ENCODE measurements at places on chromosomes 11 and 22.

- no peak overlapping the region for H3K27ac ChIP-seq
- DNase-seq: no peak
- H3K4me3 ChIP-seq: no peak overlapping the region
- H3K36me3 ChIP-seq: no peaks in the 10 kb centered on the region
- no peaks in the 10 kb centered on the region for H3K4me1 ChIP-seq
Measured at GRCh38 chr11:1102221-1102971, 27.7 kb downstream of the MUC2 start.

DNA sequence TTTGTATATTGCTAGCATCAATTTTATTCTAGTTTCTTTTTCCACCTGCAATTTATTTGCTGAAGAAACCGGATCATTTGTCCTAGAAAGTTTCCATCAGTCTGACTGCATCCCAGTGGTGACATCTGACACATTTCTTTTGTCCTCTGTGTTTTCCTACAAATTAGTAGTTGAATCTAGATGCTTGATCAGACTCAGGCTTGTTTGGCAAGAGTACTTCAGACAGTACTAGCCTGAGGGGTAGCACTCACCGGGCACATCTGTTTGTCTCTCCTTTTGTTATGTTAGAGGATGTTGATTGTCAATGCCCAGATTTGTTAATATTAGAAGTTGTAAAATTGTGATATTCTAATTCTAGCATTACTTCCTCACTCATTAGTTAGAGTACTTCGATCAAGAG, 204.8 kb downstream of the SWAP70 start:
- no peaks in the 10 kb centered on the region for H3K27me3 ChIP-seq
- H3K4me3 ChIP-seq: no peak overlapping the region
- no peaks in the 10 kb centered on the region for H3K36me3 ChIP-seq
- no peak for DNase-seq
- no peaks in the 10 kb centered on the region for H3K4me1 ChIP-seq

GRCh38 chr22:19749876-19750275, 10.7 kb upstream of the TBX1 start:
- DNase-seq: no peak
- H3K27ac ChIP-seq: no peak overlapping the region
- no peak overlapping the region for H3K4me3 ChIP-seq
- H3K36me3 ChIP-seq: no peaks in the 10 kb centered on the region
- peaks cover 22% of the 10 kb centered on the region for H3K27me3 ChIP-seq

- peaks cover 68% of the 10 kb centered on the region for H3K27me3 ChIP-seq
- no peak for DNase-seq
- peaks cover 22% of the 10 kb centered on the region for H3K4me1 ChIP-seq
- no peak overlapping the region for H3K27ac ChIP-seq
- H3K36me3 ChIP-seq: no peaks in the 10 kb centered on the region
Measured at GRCh38 chr11:111541254-111542061, 938 bp downstream of the LAYN start.

DNA sequence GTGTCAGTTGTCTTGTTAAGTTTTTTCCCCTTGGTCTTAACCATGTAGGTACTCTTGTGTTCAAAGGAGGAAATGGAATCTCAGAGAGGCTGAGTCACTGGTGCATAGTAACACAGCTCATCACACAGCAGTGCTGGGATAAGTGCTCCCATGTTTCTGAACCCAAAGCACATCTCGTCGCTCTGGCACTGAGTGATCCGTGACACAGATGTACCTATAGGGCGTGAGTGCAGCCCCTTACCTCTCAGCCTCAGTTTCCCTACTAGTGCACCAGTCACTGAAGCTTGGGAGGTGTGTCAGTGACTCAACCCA, 234.0 kb downstream of the ST3GAL4 start:
- H3K4me3 ChIP-seq: no peak overlapping the region
- H3K27me3 ChIP-seq: no peaks in the 10 kb centered on the region
- DNase-seq: no peak
- no peaks in the 10 kb centered on the region for H3K4me1 ChIP-seq
- H3K36me3 ChIP-seq: no peaks in the 10 kb centered on the region

- DNase-seq: peak; percentile 61
- H3K4me3 ChIP-seq: peak overlapping the region; percentile 67
- H3K27ac ChIP-seq: peak overlapping the region; percentile 79
Measured at GRCh38 chr11:66720223-66720898, 8.7 kb downstream of the SPTBN2 start.
